Stimulated activated memory B cell treated with anti-CD40 and anti-IgM and Interleukin-4, amounts not matched to agents 10 μg/mL and 1 μg/mL and 100 μg/mL, for 72 hours (primary cell): ENCODE measurements at places on chromosomes 13 and 19.

GRCh38 chr19:39224910-39225309 is 19.9 kb downstream of the IFNL3 start:
- no peak for ATAC-seq

DNA sequence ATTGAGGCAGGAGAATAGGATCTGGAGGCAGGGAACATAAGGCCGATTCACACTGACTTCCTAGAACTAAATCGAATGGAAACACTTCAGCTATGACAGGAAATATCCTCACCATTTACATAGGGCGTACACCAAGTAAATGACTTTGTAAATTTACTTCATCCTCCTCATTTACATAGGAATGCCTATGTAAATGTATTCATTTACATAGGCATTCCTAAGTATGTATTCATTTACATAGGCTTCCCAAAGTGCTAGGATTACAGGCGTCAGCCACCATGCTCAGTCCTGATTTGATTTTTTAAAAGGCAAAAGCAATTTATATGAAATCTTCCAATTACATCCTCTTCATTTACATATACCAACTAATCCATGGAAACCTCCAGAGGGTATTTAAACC is 133.1 kb upstream of the RFC3 start:
- no peak for ATAC-seq

- ATAC-seq = no peak
These were observed 4.6 kb upstream of the LYPD5 start for GRCh38 chr19:43806848-43807247.

GRCh38 chr13:42762917-42763316 is 18.5 kb upstream of the FAM216B start:
- no peak for ATAC-seq

DNA sequence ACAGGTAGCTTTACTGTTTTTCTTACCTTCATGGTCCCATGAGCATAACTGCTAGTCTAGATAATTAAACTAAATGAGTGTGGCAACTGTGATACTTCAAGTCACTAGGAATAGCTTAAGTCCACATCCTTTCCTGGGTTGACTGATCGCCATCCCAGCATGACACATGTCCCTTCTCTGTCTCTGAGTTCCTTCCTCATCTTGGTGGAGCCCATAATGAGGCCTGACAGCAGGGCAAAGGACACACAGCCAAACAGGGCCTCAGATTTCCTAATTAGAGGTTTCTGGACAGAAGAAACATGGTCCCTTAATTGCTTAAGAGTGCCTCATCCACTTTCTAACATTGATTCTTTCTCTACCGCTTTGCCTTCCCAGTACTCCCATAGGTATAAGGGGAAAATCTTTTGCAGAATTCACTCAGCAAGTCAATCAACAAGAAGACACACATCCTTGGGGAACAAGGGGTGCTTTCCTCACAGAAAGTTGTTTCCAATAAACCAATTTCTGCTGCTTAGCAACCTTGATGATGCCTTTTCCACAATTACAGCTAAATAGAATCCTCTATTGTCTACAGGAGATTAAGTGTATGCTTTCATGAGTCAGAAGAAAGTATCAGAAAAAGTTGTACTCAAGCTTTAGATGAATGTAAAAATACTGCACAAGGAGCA is 208.3 kb upstream of the SERP2 start:
- no peak for ATAC-seq

DNA sequence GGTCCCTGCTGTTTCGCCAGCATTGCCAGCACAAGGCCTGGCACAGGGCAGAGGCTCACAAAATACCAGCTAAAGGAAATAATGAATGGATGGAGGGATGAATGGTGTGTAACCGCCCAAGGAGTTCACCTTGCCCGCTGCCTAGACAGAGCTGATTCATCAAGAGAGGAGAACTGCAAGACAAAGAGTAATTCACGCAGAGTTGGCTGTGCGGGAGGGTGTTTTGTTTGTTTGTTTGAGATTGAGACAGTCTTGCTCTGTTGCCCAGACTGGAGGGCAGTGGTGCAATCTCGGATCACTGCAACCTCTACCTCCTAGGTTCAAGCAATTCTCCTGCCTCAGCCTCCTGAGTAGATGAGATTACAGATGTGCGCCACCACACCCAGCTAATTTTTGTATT is 3.0 kb downstream of the OPA3 start:
- ATAC-seq = no peak

DNA sequence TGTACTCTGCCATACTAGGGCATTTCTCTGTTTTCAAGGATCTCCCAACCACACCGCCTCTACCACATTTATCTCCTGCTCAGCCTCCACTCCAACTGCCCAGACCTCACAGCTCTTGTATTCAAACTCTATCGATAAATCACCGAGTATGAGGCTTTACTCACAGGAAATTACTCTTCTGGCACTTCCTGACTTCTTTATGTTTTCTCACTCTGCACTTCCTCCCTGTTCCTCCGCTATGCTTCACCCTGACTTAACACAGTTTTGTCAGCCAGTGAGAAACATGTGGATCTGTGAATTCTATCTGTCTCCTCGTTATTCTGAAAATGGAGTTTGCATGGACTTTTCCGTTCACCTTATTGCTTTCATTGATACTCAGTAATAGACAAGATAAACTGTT is 2.6 kb upstream of the CARD8 start:
- ATAC-seq = no peak

- ATAC-seq = no peak
These were observed 26.9 kb downstream of the MED4 start for GRCh38 chr13:48068036-48068435.

DNA sequence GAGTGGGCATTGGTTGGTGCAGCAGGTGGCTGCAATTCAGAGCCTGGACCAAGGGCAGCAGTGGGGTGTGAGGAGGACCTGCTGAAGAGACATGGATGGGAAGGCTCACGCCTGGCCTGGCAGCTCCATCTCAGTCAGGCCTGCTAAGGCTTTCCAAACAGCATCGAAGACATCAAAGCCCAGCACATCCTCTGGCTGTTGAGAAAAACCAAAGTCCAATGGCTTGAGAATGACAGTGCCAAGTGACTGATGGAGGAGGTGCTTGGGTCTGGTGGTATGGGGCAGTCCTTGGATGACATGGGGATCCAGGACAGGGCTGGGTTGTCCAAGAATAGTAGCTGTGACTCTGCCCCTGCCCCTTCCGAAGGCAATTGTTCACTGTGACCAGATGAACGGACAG is 19.0 kb upstream of the XPO4 start:
- ATAC-seq = peak; percentile 48

- ATAC-seq = no peak
These were observed 72.0 kb upstream of the FLT1 start for GRCh38 chr13:28566891-28567290.

DNA sequence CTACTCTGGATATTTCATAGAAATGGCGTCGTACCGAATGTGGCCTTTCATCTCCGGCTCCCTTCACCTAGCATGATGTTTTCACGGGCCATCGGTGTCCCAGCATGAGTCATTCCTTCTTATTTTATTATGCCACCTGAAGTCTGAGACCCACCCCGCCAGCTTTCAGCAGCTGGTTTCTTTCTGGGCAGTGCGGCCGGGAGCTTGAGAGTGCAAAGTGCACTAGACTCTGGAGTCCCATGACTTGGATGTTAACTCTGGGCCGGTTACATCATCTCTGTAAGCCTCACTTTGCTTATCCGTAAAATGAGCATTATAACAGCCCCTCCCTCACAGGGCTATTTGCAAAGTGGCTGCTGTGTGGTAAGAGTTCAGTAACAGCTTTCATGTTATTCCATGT is 5.8 kb upstream of the KMT5C start:
- no peak for ATAC-seq

DNA sequence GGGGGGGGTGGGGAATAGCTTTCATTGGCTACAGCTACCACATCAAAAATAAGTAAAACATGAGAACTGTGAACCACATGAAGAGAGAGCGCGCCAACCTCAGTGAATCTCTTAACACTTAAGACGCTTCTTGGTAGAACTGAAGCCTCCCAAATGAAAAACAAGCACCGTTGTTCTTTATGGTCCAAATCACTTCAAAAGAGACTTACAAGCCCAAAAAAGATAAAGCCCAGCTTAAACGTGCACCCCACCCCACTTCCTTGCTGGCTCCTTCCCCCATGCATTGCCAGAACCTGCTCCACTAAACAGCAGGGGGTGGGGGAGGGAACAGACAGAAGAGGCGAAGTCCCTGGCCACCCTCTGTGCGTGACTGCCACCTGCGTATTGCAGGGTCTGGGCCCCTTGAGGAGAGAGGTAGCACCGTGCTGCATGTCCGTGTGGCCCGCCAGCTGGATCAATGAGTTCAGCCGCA is 479.1 kb downstream of the FOXO1 start:
- no peak for ATAC-seq

- ATAC-seq = no peak
These were observed 1248.9 kb upstream of the MIR17HG start for GRCh38 chr13:90098577-90098976.

- no peak for ATAC-seq
These were observed 6.5 kb upstream of the OPA3 start for GRCh38 chr19:45591004-45591637.

DNA sequence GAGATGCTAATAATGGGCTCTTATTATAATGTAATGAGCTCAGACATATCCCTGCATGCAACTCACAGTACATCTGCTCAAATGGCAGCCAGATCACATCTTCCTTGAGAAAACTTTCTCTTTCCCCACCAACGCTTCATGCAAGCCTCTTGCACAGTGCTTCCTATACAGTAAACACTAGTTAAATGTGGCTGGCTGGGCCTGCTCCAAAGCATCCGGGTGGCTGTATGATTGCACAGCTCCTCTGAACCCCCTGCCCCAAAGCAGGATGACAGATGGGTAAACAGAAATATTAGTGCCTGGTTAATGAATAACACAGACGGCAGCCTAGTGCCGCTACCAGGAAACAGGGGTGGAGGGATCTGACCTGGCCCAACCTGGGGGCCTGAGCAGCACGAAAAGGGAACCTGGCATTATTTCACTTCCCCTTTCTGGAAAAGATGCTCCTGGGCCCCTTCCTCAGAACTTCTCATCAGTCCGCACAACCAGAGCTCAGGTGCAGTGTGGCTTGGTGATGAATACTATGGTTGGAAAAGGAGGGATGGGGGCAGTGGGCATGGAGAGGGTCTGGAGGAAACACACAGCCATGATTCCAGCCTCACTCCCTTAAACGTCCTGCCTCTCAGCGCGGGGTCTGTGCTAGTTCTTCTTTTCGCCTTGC is 10.8 kb downstream of the FFAR2 start:
- peak; percentile 83 for ATAC-seq

- peak; percentile 63 for ATAC-seq
These were observed 21.8 kb downstream of the MRPS12 start for GRCh38 chr19:38952395-38953165.

- peak; percentile 98 for ATAC-seq
These were observed at the start of gene EFNB2 for GRCh38 chr13:106535552-106536243. TSS of gene EFNB2 (minus strand) at chr13:106535662. CDS start at chr13:106534964, 698 bp downstream.

DNA sequence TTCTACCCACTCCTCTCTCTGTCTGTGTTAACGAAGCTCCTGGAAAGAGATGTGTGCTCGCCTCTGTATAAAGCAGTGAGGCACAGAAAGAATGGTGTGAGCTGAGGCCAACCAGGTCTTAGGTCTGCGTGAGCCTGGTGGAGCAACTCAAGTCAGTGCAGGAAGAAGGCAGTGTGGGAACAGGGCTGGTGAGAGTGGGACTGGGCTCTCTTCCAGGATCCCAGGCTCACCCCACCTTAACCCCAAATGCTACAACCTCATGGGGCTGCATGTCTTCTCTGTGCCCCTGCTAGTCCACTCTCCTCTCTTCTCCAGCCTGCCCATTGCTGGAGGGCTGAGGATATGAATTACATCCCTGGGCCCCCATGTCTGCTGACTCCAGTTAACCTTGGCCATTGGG is 127.4 kb downstream of the DCT start:
- ATAC-seq = peak; percentile 6
